ENCODE measurements at places on chromosomes 6 and 20.

DNA sequence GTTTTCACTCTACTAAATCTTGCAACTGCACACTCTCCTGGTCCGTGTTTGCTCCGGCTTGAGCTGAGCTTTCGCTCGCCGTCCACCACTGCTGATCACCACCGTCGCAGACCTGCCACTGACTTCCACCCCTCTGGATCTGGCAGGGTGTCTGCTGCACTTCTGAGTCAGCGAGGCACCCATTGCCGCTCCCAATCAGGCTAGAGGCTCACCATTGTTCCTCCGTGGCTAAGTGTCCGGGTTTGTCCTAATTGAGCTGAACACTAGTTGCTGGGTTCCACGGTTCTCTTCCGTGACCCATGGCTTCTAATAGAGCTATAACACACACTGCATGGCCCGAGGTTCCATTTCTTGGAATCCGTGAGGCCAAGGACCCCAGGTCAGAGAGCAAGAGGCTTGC is 98.6 kb upstream of the GPR6 start:
- DNase-seq: no peak

DNA sequence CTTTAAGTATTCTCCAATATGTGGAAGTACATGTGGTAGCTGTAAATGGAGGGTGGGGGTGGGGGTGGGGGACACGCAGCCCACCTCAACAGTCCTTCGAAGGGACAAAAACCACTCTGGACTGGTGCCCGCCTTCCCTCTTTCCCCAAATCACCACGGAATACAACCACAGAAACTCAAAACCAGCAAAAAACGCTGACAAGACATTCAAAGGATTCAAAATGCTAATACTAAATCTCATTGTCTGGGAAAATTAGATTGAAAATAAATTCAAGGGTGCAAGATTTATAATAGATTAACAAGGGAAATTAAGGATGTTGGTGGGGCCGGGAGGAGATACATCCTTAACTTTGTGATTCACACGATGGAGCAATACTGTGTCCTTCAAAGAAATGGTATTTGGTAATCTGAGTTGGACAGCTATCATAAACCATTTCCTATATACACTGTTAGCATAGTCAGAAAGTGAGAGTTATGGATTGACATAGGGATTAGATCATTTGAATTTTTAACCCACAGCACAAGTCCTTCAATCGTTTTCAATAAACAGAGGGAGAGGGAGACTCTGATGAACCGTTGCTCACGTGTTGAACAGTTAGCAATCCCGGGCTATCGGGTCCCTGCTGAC is 766 bp upstream of the TBC1D22B start:
- no peak for DNase-seq

DNA sequence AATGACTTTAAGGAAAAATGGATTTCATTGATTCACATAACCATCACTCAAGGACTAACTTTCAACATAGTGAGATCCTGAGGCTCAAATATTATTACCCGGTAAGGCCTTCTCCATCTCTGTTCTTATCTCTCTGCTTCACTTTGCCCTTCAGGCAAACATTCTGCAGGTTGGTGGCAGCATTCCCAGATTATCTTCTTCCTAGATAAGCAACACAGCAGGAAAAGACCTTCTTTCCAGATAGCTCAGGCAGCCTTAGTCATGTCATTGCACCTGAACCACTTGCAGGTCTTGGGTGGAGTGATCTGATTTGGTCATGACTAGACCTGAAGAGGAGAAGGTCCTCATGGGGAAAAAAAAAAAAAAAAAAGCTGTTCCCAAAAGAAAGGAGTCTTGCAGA is 5.3 kb upstream of the HIVEP2 start:
- DNase-seq: no peak

DNA sequence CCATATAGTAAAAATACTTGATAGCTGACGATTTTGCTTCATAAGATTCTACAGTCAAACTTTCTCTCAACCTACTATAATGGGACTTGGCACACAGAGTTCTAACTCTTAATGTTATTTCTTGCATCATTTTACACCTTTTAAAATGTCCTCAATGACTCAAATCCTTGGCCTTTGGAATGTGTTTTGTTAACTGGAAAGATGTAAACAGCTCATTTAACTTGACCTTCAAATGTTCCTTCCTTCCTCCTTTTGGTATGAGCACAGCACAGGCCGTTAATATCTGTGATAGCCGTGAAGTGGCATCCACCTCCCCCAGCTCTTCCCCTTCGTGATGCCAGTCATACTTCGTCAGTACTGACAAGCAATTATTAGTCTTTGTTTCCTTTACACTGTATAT is 972.0 kb upstream of the CITED2 start:
- DNase-seq: no peak

- no peak for DNase-seq
These were observed 11.0 kb downstream of the SMOC2 start for GRCh38 chr6:168451805-168452517.

DNA sequence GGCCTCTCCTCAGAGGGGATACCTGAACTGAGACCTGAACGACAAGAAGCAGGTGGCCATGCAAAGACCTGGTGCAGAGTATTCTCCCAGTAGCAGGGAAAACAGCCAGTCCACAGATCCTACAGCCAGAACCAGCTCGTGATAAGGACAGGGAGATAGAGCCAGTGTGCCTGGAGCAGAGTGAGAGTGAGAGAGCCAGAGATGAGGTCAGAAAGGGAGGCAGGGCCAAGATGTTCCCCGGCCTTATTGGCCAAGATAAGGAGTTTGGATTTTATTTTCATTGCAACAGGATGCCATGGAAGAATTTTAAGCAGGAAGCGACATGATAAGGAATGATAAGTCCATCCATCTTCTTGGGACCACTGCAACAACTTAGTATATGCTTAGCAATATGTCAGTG is 111.8 kb downstream of the UBE3D start:
- no peak for DNase-seq

- DNase-seq: no peak
These were observed 266.2 kb downstream of the TENT5A start for GRCh38 chr6:81486234-81486633.

- no peak for DNase-seq
These were observed 397.6 kb downstream of the RNF144B start for GRCh38 chr6:18784794-18785193.

DNA sequence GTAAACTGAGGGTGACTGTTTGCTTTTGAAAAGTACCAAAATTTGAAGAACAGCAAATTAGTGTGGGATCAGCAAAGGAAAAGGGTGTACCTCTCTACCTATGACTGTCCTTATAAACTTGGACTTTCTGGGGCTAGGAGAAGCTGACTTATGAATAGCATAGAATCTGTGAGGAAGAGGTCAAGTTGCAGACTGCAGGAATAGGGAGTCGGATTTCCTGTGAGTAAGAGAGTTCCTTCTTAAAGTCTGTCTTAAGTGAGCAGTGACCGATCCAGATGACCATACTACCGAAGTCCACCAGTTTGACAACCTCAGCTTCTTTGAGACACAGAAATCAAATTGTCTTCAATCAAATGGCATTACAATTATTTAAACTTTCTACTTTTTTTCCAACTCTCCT is 708.7 kb downstream of the UTRN start:
- no peak for DNase-seq
